GM20000 (cell line): ENCODE measurements at places on chromosomes 2 and 18.
A peak's percentile ranks its signal among the peaks of the same experiment; 100 is the strongest.

- DNase-seq, result no peak
These were observed 78.3 kb upstream of the ASB18 start for GRCh38 chr2:236342507-236342906.

DNA sequence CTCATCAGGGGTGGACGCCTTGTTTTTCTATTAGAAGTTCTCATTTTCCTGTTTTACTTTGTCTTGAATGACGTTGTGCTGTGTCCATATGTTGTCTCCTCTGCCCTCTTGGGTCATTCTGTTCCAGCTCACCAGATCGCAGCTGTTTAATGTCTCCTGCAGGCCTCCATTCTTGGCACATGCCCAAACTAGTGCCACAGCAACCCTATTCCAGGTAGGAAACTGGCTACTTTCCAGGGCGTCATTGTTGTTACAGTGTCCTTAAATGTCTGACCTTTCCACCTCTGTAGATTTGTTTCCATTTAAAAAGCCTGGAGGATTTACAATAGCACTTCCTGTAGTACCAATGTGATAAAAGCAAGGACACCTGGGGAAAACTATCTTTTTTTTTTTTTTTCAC is 500.7 kb downstream of the METTL4 start:
- no peak for DNase-seq

DNA sequence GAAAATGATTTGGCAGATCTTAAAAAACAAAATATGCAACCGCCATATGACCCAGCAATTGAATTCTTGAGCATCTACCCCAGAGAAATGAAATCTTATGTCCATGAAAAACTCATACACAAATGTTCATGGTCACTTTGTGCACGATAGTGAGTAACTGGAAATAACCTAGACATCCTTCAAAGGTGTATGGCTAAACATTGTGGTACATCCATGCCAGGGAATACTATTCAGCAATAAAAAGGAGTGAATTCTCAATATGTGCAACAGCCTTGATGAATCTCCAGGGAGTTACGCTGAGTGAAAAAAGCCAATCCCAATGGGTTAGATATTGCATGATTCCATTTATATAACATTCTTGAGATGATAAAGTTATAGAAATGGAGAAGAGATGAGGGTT is 112.7 kb upstream of the SMAD2 start:
- DNase-seq, result no peak

DNA sequence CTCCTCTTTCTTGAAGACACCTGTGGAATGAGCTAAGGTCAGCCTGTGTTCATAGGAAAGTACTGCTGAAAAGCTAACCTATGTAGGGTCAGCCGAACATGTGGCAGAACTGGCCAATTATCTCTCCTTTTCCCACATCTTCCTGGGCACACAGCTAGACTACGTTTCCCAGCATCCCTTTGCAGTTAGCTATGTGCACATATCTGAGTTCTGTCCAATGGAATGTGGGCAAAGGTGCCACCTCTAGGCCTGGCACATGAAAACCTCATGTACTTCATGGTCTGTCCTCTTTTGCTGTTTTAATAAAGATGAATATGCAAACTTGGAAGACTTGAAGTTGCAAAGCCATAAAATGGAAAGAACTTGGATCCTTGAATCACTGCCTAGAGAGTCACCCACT is 352.6 kb downstream of the TNS1 start:
- no peak for DNase-seq

GRCh38 chr2:80591233-80591632 is 286.7 kb upstream of the LRRTM1 start:
- no peak for DNase-seq

GRCh38 chr18:44638811-44639210 is 41.9 kb upstream of the SETBP1 start:
- DNase-seq, result no peak

DNA sequence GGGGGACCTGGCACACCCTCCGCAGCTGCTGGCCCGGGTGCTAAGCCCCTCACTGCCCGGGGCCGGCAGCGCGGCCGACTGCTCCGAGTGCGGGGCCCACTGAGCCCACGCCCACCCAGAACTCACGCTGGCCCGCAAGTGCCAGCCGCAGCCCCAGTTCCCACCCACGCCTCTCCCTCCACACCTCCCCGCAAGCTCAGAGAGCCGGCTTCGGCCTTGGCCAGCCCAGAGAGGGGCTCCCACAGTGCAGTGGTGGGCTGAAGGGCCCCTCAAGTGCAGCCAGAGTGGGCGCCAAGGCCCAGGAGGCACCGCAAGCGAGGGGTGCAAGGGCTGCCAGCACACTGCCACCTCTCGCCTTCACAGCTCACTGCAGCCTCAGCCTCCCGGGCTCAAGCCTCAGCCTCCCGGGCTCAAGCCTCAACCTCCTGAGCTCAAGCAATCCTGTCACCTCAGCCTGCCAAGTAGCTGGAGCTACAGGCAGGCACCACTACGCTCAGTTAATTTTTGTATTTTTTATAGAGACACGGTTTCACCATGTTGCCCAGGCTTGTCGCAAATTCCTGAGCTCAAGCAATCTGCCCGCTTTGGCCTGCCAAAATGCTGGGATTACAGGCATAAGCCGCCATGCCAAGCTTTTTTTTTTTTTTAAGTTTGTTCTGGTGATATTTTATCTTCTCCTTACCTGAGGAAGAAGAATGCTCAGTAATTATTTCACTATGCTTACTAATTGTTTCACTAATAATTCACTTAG is 71.7 kb upstream of the CDCA7 start:
- no peak for DNase-seq

GRCh38 chr2:156396126-156396525 is 40.1 kb upstream of the GPD2 start:
- peak; percentile 68 for DNase-seq

GRCh38 chr2:30708491-30709290 is 98.6 kb downstream of the CAPN13 start:
- DNase-seq, result no peak

- no peak for DNase-seq
These were observed 40.7 kb downstream of the ODC1 start for GRCh38 chr2:10407432-10407831.

- DNase-seq, result no peak
These were observed 95.5 kb downstream of the TNS1 start for GRCh38 chr2:217907266-217907665.

- DNase-seq, result no peak
These were observed 96.6 kb downstream of the FMNL2 start for GRCh38 chr2:152431370-152432098.

GRCh38 chr2:239825705-239825979 is 199.5 kb downstream of the NDUFA10 start:
- no peak for DNase-seq

DNA sequence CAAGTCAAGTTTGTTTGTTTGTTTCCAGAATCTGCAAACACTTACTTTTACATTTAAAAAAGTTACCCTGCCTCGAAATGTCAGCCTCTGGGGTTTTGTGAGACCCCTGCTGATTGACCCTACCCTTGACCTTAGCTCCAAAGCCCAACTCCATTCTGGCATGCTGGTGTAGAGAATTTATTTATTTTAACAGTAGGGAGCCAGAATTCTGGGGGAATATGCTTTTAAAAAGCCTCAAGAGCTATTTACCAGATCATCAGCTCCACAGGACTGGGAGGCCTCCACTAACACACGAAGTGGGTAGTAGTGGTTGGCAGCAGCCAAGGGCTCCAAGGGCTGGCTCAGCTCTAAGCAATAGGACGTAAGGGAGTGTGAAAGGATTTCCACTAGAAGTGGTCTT is 23.2 kb upstream of the GREB1L start:
- DNase-seq, result no peak

- DNase-seq, result no peak
These were observed 408.7 kb downstream of the PIK3C3 start for GRCh38 chr18:42363446-42364441.

GRCh38 chr2:20453087-20453486 is 6.2 kb downstream of the RHOB start:
- DNase-seq, result no peak

DNA sequence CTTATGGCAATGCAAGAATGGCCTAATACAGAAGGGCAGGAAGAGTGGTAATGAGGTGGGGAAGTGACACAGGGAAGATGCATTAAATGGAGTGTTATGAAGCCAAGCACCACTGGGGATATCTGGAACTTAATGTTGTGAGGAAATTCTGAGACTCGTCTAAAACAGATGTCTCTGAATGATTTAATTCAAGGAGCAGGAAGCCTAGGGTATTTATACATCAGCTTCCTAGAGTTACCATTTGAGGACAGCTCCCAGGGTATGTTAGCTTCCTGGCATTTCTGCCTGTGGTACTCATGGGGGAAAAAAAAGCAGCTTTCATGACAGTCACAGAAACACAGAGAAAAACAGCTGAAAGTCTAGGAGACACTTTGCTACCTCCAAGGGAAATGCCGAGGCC is 989.5 kb downstream of the CBLN2 start:
- no peak for DNase-seq

DNA sequence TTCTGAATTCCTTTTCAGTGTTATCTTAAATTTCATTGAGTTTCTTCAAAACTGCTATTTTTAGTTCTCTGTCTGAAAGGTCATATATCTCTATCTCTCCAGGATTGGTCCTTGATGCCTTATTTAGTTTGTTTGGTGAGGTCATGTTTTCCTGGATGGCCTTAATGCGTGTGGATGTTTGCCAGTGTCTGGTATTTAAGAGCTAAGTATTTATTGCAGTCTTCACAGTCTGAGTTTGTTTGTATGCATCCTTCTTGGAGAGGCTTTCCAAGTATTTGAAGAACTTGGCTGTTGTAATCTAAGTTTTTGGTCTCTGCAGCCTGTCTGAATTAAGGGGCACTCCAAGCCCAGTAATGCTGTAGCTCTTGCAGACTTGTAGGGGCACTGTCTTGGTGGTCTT is 249.3 kb downstream of the ZNF385B start:
- no peak for DNase-seq

GRCh38 chr18:51028201-51028805 is 1.7 kb upstream of the SMAD4 start:
- DNase-seq, result no peak

DNA sequence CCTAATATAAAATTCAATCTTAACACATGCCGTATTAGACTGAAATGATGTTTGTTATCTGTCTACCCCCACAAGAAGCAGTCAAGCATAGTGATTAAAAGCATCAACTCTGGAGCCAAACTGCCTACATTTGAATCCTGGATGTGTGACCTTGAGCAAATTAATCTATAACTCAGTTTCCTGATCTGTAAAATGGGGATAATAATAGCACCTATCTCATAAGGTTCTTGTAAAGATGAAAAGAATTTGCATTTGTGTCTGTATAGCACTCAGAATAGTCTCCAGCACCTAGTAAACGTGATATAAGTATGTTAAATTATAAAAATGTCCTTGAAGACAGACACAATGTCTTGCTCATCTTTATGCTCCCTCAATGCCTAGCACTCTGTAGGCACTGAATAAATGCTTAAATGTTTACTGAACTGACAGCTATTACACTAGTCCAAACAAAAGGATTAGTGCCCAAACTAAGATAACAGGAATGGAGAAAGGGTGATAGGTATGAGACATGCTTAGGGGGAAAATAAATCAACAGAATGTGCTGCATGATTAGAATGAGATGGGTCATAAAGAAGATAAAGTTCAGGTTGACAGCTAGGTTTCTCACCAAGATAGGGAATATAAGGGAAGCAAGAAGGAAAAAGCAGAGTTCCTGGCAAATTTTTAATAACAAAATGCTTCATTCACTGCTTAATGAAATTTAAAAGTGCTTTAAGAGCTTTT is 180.6 kb downstream of the ATAD2B start:
- DNase-seq, result no peak

DNA sequence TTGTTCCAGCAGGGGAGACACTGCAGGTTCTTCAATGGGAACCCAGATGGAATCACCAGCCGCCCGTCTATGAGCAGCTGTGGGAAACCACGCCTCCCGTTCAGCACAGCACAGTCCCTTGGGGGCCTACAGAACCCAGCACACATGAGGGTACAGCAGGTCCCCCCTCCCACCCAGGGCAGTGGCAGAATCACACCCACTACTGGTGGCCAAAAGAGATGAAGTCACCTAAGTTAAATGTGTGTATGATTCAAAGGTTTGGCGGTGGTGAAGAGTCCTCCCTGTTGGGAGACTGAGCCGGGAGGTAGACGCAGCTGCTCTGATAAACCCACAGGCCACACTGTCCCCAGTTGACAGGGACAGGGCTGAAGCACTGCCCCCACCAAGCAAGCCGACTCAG is 44.3 kb downstream of the L3MBTL4 start:
- DNase-seq, result no peak

- DNase-seq, result no peak
These were observed 163.0 kb downstream of the PHLPP1 start for GRCh38 chr18:62878305-62878704.

DNA sequence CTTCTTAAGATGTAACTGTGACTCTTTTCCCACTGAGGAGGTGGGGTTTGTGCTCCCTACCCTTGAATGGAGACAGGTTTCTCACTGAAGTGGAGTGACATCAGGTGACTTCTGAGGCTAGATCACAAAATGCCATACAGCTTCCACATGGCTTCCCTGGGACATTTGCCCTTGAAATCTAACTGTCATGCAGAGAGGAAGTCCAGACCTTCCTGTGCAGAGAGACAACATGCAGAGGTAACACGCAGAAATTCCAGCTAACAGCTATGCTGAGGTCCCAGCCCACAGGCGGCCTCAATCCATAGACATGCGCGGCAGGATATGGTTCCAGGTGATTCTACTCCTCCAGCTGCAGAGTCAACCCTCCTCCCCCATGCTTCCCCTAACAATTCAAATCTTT is 119.0 kb downstream of the TRIB2 start:
- no peak for DNase-seq

DNA sequence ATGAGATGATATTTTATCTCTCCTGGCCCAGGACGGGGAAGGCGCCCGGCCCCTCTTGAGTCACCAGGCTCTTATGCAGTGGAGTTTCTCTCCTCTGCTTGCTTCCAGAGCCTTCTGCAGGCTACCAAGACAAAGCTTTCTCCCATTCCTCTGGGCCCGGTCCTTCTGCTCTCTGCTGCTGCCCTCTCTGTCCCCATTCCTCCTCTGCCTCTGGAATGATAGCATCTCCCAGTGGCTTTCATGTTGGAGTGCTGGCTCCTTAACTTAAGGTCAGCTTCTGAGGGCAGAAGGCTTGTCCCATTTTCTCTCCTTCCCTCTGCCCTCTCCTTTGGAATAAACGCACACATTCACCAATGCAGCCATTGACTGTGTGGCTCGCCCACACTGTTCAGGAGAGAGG is 86.2 kb downstream of the SDC1 start:
- DNase-seq, result no peak

- no peak for DNase-seq
These were observed 9.2 kb downstream of the ACAA2 start for GRCh38 chr18:49804096-49804495.
